ENCODE measurements at places on chromosomes 4 and X.

DNA sequence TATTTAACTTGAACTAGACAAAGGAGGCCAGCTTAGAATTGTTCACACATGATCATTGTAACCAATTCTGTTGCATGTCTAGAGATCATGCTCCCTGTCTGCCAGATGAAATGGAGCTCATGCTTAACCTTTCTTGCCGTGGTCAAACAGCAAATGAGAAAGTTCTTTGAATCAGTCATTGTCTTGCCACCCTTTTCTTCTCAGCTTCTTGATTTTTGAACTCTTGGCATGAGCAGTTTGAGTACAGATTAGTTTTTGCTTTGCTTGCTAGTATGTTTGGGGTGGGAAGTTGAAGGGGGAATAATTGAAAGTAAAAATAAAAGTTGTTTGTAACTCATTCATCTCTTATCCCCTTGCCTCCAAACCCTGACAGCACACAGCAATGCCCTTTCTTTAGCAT lies 4.7 kb downstream of the MTM1 start:
- DNase-seq = no peak

DNA sequence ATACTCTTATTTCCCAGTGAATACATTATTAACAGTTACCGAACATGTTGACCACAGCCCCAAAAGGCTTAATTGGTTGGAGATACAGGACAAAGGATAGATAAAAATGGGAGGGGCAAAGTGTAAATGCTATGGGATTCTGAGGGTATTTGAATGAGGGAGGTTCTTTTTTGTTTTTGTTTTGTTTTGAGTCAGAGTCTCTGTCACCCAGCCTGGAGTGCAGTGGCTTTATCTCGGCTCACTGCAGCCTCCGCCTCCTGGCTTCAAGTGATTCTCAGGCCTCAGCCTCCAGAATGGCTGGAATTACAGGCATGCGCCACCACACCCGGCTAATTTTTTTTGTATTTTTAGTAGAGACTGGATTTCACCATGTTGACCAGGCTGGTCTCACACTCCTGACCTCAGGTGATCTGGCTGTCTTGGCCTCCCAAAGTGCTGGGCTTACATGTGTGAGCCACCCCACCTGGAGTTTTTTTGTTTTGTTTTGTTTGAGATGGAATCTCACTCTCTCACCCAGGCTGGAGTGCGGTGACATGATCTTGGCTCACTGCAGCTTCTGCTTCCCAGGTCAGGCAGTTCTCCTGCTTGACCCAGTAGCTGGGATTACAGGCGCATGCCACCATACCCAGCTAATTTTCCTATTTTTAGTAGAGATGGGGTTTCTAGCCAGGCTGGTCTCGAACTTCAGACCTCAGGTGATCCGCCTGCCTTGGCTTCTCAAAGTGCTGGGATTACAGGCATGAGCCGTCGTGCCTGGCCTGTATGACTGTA lies 9.0 kb downstream of the UBE2K start:
- no peak for DNase-seq

- DNase-seq = no peak
These were observed 381.0 kb upstream of the EMCN start for GRCh38 chr4:100898844-100899243.

DNA sequence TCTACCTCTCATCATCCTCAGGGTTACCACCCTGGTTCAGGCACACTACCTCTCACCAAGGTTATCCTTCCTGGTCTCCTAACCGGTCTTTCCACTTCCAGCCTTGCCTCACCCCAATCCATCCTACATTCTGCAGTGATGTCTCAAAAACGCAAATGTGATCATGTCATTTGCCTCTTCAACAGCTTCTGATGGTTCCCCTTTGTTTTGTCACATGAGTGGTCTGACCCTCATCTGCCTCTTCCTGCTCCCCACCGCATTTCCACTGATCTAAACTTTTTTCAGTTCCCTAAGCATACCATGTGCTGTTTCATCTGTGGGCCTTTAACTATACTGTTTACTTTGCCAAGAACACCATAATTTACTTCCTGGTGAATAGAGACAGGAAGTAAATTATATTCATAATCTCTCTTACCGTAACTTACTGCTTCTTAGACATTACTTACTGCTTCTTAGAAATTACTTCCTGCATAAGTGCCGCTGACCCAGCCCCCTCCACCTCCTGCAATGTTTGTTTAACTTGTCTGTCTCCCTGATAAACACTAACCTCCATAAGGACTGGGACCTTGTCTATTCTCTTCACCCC lies 27.1 kb upstream of the NSUN7 start:
- no peak for DNase-seq

DNA sequence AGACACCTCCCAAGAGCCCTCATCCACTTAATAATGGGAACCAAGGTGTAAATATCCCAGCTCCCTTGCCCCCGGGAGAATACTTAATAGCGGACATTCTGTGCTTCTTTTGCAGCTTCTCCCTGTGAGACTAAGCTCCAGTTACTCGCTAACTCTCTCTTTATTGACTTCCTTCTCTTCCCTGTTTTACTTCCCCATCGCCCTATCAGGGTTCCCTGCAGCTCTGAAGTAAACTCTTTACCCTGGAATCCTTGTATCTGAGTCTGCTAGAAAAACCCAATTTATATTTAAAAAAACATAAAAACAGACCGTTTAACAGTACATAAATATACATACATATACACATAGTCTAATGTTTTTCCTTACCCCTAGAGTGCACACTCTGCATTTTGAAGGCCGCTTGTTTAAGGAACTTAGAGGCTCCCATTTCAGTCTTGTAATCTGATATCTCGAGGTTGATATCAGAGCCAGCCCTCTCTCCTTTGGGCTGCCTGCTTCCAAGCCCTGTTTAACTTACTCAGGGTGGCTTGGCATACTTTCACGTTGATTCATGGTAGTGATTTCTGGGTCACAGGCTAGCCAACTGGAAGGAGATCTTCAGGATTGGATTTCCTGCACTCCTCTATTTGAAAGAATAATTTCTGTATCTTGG lies 177.4 kb upstream of the SCML1 start:
- no peak for DNase-seq

DNA sequence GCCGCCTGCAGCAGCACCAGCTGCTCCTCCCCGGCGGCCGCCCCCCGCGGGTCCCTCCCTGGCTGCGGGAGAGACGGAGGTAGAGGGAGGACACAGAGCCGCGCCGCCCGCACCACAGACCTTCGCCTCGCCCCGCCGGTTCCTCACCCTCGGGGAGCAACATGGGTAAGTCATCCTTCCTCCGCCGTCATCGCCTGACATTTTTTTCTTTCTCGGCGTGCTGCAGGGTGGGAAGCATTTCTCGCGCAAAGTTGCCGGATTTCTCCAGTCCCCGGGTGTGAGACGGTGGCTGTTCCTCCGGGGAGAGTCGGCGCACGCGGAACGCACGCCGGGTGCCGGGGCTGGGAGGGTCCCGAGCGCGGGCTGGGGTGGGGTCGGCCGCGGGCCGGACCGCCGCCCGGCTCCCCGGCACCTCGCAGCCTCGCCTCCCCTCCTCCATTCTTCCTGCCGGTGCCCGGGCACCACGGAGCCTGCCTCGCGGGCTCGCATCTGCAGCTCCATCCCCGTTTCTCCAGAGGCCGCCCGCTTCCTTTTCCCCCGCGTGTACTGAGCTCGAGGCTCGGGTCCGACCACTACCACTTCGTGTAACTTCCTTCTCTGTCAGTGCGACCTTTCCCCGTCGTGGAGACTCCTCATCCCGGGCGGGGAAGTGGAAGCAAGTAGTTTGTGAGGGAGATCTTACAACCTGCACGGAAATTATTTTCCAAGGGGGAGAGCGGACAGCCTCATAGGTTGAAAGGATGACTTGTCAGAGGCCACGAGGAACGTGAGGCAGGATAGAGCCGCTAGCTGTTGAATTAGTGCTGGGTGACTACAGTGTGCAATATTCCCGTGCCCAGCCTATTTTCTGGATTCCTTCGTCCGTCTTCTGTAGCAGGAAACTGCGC lies 464 bp downstream of the RAP1GDS1 start:
- peak; percentile 53 for DNase-seq

DNA sequence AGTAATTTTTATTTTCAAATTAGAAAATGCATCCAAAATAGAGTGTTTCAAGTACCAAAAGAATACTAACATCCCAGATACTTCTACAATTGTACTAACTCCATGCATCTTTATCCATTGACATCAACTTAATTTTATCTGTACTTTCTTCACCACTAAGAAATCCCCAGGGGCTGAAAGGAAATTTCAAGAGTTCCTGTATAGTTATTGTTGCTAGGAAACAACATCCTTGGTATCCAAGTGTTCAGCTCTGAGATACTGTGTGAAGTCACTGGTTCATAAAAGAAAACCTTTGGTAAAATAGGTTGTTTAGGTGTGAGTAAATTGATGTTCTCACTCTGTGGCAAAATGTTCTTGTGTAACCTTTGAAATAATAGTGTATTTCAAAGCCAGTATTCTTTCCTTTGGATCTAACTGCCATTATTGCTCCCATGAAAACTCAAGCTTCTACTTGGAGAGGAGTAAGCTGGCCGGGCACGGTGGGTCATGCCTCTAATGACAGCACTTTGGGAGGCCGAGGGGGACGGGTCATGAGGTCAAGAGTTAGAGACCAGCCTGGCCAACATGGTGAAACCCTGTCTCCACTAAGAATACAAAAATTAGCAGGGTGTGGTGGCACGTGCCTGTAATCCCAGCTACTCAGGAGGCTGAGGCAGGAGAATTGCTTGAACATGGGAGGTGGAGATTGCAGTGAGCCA lies 72.9 kb downstream of the COMMD8 start:
- no peak for DNase-seq

DNA sequence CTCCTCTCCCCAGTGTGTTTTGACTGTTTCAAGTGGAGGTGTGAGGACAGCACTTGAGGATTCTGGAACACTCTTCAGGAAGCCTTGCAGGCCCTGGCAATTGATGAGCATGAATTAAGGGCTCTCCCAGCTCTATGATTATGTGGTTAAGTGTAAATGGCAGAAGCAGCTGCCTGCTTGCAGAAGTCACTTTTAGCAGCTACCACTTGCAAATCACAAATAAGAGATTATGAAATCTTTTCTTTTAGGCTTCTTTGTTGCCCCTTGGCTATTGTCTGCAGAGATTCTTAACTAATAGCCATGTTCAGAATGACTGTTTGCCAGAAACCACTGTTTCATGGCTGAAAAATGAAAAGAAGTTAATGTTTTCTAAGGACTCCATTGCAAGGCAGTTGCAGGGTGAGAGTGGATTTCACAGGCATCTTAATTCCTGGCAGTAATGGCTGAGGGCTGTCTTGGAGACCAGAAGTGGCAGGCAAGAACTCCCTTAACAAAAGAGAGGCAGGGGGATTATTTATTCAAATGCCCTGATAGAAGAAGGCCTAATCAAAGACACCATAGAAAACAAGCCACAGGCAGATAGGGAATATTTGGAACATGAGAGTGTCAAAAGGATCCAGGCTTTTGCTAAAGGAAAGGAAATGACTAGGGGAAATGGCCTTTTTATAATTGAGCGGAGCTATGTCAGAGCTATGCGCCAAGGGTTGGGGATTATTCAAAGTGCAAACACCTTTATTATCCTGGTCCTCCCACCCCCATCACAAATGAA lies 8.3 kb upstream of the HOPX start:
- no peak for DNase-seq

- no peak for DNase-seq
These were observed 73.9 kb downstream of the SYNPO2 start for GRCh38 chr4:118962540-118962939.

GRCh38 chrX:69149466-69150280 lies 15.6 kb downstream of the PJA1 start:
- DNase-seq = peak; percentile 26

DNA sequence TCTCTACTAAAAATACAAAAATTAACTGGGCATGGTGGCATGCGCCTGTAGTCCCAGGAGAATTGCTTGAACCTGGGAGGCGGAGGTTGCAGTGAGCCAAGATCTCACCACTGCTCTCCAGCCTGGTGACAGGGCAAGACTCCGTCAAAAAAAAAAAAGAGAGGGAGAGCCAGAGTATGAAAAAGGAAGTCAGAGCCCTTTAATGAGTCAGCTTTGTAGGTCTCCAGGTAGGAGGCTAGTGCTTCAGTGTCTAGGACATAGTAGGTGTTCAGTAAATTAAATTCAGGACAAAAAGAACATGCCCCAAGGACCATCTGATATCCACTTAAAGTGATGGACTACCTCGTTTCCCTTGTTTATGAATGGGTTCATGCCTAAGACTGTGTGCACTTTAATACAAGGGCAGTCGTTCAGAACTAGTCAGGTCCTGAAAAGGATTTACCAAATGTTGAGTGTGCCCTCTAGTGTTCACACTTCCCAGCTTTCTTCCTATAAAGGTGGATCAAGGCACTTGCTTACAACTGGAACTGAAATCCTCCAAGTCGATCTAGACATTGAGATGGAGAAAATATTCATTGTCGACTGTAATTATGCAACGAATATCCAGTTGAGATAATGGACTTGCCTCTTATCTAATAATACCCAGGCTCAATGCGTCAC lies 29.0 kb downstream of the F9 start:
- peak; percentile 54 for DNase-seq

DNA sequence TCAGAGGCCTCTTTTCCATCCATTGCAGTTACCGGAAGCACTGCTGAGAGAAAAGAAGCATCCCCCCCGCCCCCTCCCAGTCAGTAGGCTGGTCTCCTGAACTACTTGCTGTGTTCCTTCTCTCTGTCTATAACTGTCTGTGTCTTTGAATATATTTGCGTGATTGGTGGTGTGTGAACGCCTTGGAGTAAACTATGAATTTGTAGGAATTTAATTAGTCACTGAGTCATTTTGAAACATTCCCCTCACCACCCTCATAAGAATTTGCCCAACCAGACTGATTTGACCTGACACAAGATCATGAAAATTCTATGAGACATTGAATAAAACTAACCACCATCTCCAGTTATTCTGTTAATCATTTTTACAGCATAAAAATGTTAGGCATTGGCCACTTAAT lies 6.7 kb upstream of the NXF3 start:
- no peak for DNase-seq

- DNase-seq = no peak
These were observed 1142.3 kb downstream of the NLGN4X start for GRCh38 chrX:5086388-5086787.

DNA sequence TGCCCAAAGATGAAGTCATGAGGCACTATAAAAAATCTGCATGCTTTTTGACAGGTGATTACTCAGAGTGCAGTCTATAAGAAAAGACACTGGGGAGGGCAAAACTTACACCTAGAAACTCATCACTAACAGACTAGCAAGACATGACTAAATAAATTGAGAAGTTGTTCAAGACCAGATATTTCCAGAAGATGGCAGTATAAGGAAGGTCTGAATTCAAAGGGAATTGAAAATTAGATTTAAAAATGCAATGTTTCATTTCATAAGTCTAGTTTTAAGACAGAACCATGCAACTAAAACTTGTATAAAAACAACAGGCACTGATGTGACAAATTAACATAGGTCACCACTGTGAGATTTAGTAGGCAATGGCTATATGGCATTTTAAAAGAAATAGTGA lies 232.5 kb upstream of the POF1B start:
- no peak for DNase-seq

Measured in head of caudate nucleus (tissue), 42 donors.